Central memory CD8-positive, alpha-beta T cell (primary cell): ENCODE measurements at places on chromosomes 13 and 19.

DNA sequence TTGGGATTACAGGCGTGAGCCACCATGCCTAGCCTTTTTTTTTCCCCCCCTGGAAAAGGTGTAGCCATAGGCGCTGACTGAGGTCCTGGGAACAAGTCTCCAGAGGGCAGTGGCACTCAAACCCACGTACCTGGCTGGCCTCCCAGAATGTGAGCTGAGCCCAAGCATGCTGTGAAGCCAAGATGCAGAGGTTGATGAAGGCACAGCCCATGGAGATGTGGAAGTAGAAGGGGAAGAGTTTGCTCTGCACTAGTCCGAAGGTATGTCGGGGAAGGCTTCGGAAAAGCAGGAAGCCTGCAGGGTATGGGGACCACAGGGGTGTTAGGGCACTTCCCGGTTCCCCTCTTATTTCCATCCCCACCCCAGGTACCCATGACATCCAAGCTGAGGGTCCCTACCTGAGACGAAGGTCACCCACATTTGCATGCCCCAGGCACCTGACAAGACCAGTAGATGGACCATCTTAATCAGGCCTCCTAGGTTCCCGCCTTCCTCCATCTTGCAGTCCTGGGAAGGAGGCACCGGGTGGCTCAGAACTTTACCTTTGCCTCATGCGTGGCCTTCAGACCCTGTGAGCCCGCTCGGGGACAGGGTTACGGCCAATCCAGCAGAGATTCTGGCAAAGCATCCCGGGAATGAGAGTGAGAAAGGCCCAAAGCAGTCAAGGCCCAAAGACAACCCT is 805 bp downstream of the TMEM205 start:
- no peak for DNase-seq

DNA sequence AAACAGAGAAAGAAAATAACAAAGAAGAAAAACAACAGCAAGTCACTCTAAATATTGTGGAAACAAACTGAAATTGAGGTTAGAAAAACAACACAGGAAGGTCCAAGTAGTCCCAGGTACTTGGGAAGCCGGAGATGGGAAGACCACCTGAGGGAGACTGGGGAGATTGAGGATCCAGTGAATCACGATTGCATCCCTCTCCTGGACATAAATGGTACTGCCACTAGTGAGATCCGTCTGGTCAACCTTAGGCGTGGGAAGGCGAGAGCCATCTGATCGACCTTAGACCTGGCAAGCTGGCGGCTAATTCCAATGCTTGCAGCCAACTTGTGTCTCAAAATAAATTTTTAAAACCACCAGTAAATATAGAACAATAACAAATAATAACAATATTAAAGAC is 81.9 kb downstream of the ZNF726 start:
- DNase-seq: no peak

DNA sequence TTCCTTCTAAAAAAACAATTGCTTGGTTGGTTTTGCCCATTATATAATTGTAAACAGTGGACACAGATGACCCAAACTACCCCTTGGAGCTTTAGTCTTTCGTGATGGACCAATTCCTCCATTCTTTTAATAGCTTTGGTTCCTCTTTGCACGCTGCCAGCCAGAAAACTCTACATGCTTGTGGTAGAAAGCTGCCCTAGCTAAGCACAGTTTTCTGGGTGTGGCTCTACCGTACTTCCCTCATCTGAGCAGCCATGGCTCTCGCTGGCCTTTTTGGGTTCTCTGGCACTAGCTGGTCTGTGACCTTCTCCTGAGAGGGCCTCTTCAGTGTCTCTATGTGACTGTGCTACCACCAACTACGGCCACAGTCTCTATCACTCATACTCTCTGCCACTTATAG is 29.9 kb upstream of the CEBPA start:
- DNase-seq: no peak

DNA sequence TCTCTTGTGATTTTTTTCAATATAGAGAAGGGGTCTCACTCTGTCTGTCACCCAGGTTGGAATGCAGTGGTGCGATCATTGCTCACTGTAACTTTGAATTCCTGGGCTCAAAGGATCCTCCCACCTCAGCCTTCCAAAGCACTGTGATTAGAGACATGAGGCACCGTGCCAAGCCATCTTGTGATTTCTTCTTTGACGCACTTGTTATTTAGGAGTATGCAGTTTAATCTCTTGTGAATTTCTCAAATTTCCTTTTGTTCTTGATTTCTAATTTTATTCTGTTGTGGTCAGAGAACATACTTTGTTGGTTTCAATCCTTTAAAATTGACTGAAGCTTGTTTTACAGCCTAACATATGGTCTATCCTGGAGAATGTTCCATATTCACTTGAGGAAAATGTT is 14.5 kb downstream of the IPO5 start:
- DNase-seq: no peak

GRCh38 chr19:10363789-10364281 is 16.5 kb downstream of the TYK2 start:
- no peak for DNase-seq

GRCh38 chr19:35899547-35900214 is 659 bp downstream of the NFKBID start:
- peak; percentile 62 for DNase-seq

GRCh38 chr13:46343279-46343994 is 43.6 kb downstream of the RUBCNL start:
- no peak for DNase-seq

DNA sequence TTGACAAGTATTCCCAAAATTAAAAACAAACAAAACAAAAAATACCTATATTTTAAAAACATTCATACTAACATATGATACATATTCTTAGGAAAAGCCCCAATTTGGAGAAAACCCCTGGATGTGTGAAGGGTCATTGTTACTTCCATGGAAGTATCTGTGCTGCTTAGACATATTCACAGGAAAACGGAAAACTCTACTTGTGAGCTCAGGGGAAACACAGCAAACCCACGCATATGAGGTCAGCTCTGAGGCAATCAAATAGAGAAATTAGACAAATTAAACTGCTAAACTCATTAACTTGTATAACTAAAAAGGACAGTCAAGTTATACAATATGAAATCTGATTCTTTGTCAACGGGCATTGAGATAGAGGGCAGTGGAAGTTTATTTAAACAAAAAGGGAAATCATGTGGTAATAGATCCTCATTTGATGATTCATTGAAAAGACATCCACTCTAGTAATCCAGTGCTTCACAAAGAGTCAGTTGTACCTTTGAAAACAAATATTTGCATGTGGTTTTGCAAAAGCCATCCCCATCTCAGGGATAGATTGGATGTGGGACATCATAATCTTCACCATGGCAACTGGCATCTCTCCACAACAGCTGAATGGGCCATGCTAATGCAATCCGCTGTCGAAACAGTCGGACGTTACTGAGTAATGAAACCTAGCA is 423.4 kb downstream of the ITGBL1 start:
- DNase-seq: no peak

DNA sequence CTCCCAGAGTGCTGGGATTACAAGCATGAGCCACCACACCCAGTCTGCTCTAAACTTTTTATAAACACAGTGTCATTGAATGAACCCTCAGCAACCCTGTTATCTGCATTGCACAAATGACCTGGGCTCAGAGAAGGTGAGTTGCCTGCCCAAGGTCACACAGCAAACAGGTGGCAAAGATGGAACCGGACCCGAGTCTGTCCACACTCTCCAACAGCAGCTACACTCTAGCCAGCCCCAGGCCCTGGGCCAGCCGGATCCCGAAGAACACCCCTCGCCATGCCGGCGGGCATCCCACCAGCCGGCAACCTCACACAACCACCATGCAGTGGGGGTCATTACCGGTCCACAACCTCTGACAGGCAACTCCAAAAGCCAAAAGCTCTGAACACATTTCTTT is 14.5 kb downstream of the ERCC2 start:
- DNase-seq: no peak

DNA sequence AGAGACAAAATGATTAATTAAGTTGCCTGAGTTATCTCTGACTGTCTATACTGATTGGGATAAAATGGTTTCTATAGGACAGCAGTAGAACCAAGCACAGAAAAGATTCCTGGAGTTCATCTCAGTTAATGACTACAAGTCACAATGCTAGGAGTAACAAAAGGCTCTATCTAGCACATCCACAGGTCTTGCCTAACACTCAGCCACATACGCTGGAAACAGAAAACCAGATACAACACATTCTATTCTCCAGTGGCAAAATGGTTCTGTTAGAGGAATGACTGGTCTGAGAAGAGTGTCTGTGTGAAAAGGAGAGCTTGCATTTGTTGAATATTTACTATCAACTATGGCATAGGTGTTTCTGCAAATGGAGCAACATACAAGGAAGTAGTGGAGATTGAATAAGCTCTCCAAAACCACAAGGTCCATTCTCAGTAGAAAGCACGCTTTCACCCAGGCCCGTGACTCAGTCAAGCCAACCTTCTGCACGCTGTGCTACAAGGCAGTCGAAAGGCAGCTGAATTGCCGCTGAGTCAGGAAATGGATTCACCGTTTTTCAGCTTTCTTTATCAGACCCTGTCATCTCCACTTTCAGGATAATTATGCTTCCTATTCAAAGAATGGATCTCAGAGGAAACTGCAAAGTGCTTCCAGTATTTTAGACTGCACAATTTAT is 761.5 kb downstream of the EFNB2 start:
- no peak for DNase-seq

DNA sequence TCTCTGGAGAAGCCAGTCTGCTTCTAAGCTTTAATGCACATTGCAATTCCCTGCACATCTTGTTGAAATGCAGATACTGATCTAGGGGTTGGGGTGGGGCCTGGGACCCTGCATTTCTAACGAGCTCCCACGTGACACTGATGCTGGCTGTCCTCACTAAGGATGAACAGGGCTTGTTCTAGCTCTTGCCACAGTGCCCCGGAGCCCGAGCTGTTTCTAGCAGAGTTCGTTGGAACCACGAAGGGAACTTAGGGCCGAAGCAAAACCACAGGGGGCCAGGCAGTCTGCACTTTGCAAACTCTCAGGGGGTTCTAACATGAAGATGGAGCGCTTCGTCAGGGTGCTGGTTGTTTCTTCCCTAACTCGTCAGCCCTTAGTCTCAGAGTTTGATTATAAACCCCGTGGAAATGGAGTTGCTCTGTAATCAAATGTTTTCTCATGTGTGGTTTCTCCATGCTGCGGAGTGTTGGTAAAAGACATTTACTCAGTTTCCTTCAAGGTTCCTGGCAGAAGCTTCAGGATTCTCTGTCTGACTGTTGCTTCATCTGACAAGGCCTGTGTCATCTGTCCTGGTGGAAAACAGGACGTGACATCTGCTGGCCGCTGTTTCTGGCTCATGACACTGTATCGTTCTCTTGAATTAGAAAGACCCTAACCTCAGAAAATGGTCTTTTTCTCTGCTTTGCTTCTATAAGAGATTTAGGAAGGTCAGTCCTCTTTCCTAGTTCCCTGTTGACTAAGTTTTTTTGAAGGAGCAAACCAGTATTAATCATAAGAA is 221.5 kb downstream of the TEX29 start:
- DNase-seq: no peak

DNA sequence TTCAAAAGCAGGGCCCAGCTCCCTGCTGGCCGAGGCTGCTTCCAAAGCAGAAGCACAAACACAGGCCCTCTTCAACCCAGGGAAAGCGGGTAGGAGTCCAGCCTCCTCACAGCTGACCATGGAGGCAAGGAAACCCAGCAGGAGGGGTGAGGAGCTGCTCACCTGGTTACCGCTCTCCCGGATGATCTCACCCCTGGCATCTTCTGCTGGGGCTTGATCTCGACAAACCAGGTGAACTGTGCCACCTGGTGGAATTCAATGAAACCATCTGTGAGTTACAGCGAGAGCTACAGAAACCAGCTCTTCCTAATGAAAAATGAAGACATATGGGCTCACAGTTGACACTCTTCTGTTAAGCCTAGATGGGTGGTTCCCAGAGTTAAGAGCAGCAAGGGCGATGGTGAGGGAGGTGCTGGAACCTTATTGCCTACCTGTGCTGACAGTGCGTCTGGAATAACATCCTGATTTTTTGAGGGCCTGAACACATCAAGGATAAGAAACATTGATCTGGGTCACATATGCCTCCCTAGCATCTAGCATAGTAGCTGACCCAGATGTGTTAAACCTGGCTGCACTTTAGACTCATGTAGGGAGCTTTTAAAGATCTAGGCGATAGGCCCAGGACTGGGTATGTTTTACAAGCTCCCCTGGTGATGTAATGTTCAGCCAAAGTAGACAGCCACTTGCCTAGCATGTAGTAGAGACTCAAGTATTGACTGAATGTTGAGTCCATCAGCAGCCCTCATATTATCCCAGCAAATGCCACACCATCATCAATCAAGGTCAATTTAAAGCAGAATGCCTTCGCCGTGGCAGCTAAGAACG is 6.1 kb downstream of the DHRS12 start:
- DNase-seq: peak; percentile 36

DNA sequence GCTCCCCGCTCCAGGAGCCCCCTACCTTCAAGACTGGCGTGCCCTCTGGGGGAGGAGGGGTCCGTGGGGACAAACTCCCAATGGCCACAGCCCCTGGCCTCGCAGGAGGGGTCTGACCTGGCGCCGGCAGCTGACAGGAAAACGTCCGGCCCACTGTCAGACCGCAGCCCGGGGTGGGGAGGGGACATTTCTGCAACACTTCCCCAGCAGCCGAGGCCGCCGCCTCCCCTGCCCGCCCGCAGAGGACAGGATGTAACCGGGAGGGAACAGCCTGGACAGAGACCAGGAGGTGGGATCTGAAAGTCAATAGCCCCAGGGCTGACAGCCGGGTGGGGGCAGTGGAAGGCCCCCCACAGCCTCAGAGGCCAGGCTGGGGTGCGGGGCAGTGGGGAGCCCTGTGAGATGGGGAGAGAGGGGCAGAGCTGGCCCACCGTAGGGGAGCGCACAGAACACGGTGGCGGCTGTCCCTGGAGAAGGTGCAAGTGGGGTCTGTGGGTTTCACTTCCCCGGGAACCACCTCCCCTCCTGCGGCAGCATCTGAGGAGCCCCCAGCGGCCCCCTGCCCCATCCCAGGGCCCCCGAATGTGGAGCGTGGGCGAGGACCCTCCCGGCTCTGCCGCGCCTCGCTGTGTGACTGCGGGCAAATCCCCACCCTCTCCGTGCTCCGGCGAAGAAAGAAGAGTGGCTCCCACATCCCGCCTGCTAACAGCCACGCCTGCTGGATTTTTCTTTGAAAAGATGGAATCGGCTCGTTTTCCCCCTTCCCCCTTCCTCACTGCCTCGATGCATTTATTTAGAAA is at the start of gene PEAK3:
Gene PEAK3, minus strand, starts transcription at position 114 of the 800 bp plus-strand sequence. CDS start 1,244 bp downstream, outside the sequence.
- no peak for DNase-seq

DNA sequence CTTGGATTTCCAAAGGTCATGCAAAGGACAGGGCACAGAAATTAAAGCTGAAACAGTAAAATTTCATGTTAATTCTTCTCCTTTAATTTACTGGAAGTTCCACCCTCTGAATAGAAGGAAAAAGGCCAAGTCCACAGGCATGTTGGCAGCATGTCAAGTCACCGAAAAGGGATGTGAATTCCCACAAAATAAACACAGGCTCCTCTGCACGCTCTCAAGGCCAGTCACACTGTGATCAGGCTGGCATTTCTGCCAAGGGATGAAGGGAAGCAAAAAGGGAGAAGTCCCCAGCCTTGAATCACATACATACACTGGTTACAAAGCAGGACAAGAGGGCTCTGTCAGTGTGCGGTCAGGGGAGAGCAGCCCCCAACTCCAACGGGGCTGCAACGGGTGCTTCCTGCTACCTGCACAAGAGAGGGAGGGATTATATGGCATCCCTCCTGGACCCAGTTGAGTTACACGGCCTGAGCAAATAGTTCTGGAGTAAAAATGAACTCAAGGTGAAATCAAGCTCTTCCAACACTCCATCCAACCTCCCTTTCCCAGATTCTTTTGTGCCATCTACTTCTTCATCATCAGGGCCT is 6.9 kb downstream of the DCLK1 start:
- no peak for DNase-seq

- no peak for DNase-seq
Measured at GRCh38 chr13:110633776-110634175, 18.4 kb downstream of the NAXD start.

- DNase-seq: no peak
Measured at GRCh38 chr19:10784257-10784656, 51.8 kb downstream of the TMED1 start.
